Adipocyte (in vitro differentiated cells): ENCODE measurements at places on chromosomes 4 and X.
A peak's percentile ranks its signal among the peaks of the same experiment; 100 is the strongest.

DNA sequence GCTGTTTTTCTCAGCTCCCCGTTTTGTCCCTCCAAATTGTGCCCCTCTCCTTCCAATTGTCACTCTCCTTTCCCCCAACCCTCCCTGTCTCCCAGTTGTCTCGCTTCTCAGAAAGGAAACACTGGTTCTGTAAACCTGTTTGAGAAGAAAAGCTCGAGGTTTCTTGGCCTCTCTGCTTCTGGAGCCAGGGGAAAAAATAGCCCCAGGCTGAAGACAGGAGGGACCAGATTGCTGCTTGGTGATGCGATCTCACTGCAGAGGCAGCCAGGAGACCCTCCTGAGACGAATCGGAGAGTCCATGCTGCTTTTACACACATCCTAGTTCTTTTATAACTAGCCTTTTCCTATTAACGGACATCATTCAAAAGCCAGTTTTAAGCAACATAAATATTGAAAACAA lies 21.2 kb downstream of the TRIML1 start:
- DNase-seq: no peak

DNA sequence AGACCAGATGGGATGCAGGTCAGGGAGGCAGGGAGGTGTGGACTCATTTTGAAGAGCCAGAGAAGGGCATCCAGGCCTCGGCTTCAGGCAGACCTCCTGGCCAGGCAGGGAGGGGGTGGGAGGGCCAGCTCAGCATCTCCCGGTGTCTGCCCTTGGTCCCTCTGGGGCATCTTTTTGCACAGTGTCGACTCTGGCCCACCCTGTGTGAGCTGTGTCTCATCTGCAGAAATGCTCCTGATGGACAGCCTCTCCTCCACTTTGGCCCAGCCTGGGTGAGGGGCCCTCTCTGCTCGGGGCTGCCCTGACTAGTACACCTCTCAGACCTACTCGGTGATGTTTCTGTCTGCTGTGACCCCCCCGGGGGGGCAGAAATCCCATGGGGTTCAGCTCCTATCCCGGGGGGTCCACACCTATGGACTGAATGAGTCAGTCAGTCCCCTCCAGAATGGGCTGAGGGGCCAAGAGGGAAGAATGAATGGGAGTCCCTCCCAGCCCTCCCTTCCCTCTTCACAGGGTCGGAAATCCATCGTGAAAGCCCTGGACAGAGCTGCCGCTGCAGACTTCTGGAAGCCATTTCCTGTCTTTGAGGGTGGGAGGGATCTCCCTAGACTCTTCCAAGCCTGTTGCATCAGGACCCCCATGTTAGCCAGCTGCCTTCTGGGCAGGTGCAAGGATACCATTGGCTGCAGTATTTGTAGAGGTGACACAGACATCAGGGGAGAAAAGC lies 196.7 kb upstream of the PSAPL1 start:
- no peak for DNase-seq

DNA sequence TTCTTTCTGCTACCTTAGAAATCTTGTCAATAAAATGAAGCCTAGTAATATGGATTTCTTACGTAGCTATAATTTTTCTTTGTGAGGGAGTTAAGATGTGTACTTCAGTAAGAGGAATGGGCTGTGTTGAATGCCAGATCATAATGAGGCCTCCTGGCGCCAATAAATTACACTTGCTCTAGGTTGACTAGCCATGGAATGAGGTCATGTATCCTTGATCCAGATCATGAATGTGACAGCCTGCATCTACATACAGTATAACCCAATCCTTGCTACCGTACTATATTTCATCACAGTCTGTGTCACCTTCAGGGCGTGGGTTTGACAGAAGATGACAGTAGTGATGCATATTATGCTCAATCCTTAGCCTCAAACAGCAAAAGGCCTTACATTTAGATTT lies 36.2 kb downstream of the NHS start:
- DNase-seq: no peak

DNA sequence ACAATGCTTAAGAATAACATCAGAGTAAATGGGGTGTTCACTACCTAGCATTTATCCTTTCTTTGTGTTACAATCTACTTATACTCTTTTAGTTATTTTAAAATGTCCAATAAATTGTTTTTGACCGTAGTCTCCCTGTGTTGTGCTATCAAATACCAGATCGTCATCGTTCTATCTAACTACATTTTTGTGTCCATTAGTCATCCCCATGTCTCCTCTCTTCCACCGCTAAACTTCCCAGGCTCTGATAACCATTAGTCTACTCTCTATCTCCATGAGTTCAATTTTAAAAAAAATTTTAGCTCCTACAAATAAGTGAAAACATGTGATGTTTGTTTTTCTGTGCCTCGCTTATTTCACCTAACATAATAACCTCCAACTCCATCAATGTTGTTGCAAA lies 381.9 kb downstream of the PRDM5 start:
- DNase-seq: no peak

DNA sequence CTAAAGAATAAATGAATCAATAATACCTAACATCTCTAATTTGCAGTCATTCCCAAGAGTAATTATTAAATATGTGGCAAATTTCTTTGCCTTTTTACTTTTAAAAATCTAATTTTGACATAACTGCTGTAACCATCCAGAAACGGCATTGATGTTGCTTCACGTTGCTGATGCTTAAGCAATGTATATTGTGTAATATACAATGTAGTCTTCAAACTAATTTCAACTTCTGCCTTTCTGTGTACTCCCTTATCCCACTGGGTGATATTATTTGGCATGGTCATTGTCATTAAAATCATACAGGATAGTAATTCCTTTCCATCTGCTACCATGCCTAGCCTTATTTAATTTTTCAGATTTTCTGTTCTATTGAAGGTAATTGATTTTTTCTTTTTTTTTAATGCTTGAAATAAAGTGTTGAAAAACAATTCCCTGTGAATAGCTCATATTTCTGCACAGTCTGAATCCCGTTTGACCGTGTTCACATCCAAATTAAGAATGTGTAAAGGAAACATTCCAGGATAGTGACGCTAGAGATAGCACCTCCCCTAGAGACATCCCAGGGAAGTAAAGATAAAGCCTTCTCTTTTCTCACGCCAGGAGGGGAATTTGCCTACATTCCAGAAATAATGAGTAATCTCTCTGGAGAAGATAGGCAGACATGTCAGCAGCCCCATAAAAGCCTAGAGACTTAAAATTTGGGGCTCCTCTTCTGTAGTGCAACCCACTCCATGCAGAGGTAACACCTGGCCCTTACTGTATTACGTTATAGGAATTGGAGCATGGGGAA lies 8.6 kb downstream of the FAM200B start:
- peak; percentile 79 for DNase-seq

DNA sequence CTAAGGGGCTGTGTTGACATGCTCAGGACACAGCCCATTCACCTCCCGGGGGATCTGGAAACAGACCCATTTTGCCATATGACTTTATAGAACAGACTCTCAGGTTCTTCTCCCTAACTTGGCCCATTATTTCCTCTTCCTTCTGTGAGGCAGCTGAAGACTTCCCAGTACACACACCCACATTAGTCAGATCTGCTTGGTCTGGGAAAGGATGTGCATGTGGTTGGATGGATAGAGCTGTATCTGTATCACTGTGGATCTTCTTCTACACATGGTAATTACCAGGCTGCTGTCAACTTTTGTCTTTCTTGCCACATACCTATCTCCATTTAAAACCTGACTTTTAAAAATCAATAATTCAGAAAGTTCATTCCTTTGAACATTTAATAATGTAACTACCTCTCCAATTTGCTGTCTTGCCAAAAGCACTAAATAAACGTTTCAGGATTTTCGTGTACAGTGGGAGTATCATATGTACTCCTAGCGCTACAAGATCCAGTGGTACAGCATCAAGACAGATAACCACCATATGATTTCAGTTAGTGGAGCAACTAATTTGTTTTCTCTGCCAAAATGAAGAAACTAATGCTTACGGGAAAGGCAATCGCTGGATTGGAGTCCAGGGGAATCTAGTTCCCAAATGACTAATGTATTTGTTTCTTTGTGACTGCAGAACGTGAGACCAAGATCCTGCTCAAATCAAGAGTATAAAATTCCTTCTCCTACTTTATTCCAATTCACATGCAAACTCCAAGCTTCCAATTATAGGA lies 134.1 kb upstream of the MAP3K15 start:
- DNase-seq: peak; percentile 69

- no peak for DNase-seq
Observed at GRCh38 chr4:184666670-184667069, 17.1 kb downstream of the PRIMPOL start.

DNA sequence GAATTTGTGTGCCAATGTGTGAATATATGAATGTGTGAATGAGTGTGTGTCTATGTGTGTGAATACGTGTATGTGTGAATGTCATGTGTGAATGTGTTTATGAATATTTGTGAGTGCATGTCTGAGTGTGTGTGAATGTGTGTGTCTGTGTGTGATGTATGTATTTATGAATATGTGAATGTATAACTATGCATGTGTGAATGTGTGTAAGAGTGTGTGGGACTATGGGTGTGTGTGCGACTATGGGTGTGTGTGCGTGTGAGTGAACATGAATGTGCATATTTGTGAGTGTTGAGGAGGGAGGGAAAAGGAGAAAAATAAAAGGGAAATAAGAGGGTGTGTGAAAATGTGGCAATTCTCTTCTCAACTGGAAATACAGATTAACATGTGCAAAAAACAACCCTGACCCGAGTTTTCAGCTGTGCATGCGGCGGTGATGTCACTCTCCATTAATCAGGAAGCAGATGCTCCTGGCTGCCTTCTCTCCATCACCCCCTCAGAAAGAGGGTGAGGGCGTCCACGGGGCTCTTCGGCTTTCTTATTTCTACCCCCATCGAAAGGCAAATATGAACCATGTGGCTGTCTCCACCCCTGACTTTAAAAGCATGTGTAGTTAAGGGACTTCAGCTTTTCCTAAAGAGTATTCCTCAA lies 219.8 kb downstream of the MAML3 start:
- no peak for DNase-seq

- no peak for DNase-seq
Observed at GRCh38 chrX:82125103-82125502, 923.2 kb downstream of the SH3BGRL start.

- DNase-seq: peak; percentile 79
Observed at GRCh38 chr4:127138586-127138985, 494.2 kb upstream of the INTU start.

DNA sequence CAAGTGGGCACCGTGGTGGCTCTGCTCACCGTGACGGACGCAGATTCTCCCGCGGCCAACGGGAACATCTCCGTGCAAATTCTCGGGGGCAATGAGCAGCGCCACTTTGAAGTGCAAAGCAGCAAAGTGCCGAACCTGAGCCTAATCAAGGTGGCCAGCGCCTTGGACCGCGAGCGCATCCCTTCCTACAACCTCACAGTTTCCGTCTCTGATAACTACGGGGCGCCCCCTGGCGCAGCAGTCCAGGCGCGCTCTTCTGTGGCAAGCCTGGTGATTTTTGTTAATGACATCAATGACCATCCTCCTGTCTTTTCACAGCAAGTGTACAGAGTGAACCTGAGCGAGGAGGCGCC lies 2.7 kb downstream of the FAT4 start:
- peak; percentile 83 for DNase-seq

DNA sequence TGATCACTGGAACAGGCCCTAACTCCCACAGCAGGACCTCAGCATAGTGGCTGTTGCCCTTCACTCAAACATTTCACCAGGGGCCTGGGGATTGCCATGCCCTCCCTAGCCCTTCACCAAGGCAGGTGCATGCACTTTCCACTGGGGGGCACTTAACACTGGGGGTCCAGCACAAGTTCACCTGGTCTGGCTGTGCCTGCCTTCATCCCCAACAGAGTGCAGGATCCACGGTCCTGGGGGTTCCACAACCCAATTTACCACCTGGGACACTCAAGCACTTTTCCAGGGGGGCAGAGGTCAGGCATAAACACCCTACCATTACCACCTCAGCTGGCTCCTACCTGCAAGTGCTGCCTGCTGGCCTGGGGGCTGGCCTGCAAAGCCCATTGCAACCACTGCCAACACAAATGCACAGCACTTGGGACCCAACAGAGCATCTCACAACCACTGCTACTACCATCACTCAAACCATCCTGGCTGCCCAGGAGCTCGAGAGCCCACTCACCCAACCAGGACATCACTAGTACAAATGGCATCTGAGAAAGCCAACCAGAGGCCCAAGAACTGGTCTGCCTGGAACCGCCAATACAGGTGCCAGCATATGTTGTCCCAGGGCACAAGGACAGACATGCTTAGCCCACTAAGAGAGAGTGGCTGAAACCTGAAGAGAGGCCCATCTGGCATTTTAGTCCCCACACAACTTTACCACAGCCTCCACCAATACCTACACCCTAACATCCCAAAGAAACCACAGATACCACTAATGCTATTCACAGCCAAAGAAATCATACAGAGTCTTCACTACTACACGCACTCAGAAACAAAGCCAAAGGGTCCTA lies 43.1 kb downstream of the NAT8L start:
- DNase-seq: no peak

DNA sequence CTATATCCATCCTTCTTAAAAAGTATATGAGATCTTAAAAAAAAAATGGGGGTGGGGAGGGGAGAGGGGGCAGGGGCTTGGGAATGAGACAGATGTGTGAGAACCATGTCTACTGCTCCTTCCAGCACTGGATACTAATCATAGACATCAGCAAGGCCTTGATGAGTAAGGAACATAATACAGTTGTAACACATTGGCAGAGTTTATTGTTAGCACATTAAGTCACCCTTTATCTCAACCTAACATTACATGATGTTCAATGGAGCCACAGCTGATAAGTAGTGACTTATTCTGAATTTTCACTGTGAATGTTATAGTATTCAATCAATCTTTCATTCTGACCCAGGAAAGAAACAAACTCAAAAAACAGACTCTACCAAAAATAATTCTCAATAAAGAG lies 47.3 kb upstream of the KCNE5 start:
- no peak for DNase-seq

- no peak for DNase-seq
Observed at GRCh38 chrX:37796805-37797204, 16.9 kb downstream of the CYBB start.

DNA sequence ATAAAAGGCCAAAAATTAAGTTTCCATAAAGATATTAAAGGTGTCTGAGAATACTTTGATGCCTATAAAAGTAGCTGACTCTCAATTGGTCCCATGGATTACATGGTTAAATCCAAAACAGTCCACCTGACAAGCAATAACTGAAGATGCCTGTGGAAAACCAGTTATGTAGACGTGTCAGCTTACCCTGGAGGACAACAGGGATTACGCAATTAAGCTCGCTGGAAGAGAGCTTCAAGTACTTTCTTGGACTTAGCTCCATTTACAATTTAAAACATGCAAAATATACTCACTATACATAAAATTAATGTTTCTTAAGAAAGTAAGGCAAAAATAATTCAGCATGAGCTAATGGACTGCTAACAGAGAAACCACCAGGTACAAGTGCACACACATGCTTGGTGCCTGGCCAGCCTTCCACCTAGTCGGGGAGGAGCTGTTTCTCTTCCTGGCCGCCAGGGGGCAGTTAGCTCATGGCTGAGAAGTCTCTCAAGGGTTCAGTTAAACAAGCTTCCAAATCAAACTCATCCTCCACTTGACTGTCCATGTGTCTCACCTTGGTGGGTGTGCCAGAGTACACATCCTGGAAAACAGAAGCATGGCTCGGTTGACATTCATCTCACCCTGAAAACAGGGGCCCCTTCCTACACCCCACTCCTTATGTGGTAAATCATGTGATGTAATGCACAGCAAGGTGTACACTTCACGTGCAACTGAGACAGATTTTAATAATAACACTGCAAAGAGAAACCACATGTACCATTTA lies 9.2 kb upstream of the FAM53A start:
- peak; percentile 88 for DNase-seq
